Activated naive CD4-positive, alpha-beta T cell (primary cell): ENCODE measurements at places on chromosomes 5 and 9.

- no peak for DNase-seq
Observed at GRCh38 chr9:126957687-126958053, 43.1 kb downstream of the RALGPS1 start.

- no peak for DNase-seq
Observed at GRCh38 chr9:133632806-133633680, 3.1 kb upstream of the DBH start.

GRCh38 chr9:123302348-123303214 lies 34.2 kb upstream of the STRBP start:
- no peak for DNase-seq

DNA sequence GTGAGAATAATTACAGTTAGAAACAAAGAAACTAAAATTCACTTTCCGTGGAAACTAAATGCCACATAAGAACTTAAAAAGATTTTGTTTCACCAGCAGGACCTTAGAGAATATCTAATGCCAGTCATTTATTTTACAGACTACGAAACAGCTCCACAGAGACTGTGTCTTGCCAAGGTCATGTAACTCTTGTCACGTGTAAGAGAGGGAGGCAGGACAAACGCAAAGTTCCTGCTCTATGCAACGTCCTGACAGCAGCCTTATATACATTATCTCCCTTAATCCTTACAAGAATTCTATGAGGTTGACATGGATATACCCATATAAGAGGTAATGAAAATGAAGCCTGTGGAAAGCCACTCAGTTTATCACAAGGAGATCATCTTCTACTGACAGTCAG lies 39.4 kb downstream of the CTNNAL1 start:
- no peak for DNase-seq

GRCh38 chr5:135942202-135942771 lies 12.5 kb downstream of the LECT2 start:
- DNase-seq = no peak

GRCh38 chr5:153981905-153982605 lies 56.7 kb downstream of the FAM114A2 start:
- no peak for DNase-seq

GRCh38 chr5:169302491-169303118 lies 1.7 kb upstream of the SLIT3 start:
- DNase-seq = no peak

DNA sequence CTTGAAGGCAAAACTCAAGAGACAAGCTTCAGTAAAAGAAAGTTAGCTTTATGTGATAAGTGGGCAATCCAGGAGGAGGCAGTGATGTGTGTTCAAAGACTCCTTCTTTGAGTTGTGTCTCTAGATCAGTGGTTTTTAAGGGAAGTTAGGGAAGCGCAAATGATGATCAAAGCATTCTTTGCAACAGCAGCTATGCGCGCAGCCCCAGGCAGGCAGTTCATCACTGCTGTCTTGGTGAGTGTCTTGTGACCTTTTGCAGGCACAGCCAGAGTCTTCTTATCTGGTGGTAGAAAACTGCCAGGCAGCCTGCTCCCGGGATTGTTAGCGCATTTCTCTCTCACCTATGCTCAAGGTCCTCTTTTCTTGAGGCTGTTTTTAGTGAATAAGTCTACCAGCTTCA lies 40.3 kb upstream of the CLK4 start:
- DNase-seq = no peak

DNA sequence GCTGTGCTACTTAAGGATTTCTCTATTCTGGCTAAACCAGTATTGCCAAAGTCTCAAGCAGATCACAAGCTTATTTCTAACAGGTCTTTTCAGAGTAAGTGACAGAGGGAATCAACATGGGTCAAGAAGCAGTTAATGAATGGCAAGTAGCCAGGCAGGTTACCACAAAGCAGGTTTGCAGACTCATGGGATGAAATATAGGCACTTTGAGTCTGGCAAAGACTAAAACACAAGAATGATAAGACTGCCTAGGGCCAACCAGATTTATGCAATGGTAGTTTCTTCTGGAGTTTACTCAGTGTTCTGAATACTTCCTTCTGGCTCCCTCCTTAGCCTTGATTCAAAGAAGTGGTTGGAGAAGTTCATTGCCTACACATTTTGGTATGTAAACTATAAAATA lies 3.6 kb downstream of the HMGCS1 start:
- DNase-seq = no peak

DNA sequence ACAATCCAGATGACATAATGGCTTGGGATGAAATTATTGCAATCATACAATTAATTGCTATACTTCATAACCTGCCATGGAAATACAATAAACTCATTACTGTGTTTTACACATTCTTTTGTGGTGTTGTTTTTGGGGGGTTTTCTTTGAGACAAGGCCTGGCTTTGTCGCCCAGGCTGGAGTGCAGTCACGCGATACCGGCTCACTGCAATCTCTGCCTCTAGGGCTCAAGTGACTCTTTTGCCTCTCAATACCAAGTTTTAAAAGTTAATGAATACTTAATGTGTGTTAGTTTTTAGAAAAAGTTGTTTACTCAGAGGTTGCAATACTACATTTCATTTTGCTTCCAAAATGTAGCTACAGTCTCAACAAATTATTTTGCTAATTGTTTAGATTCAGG lies 598.4 kb downstream of the CHSY3 start:
- no peak for DNase-seq

GRCh38 chr5:4188704-4189103 lies 593.1 kb downstream of the IRX1 start:
- no peak for DNase-seq
